ENCODE measurements at places on chromosomes 12 and 14. TPM values are rescaled to one million over a fixed set of nuclear protein-coding genes. Genes with fewer than 3 reads are reported as not detected.

MANSC1 gene
- 18.7 TPM for total RNA-seq

RHOJ gene
- 2.4 TPM for total RNA-seq

ARID2 gene
- 72.7 TPM for total RNA-seq

RBP5 gene
- 2.9 TPM for total RNA-seq

LHX5 gene
- not detected for total RNA-seq

KRT4 gene
- total RNA-seq = not detected

HOXC12 gene
- total RNA-seq = 0.15 TPM

B4GALNT1 gene
- 2.6 TPM for total RNA-seq

BATF gene
- 15.7 TPM for total RNA-seq

ZNF10 gene
- total RNA-seq = 13.4 TPM

COX6A1 gene
- 464 TPM for total RNA-seq

GLIPR1L2 gene
- total RNA-seq = 0.80 TPM

NUDT4 gene
- total RNA-seq = 94.3 TPM

GDF11 gene
- 0.64 TPM for total RNA-seq

Measured in breast epithelium (tissue), 4 donors.